ENCODE measurements at places on chromosomes 13 and 19.

GRCh38 chr19:15038294-15038693 lies 11.0 kb upstream of the CASP14 start:
- DNase-seq: no peak

GRCh38 chr19:38514812-38515633 lies 81.5 kb downstream of the RYR1 start:
- peak; percentile 91 for DNase-seq

DNA sequence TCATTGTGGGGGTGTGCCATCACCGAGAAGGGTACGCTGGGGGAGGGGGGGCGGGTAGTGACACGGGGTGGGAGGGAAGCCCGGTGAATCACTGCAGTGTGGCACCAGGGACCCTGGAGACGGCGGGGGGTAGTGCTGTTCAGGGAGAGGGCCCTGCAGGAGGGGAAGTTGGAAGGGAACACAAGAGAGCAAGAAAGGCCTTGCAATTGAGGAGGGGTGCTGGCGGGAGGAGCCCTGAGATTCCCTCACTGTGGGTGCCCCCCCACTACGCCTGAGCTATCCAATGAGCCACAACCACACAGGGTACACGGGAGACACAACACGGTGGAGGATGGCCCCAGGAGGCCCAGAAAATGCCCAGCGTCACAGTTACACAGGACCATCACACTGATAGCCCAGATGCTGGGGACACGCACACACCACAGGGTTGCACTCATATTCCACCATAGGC lies 516 bp upstream of the ATP1A3 start:
- peak; percentile 68 for DNase-seq

- no peak for DNase-seq
Measured at GRCh38 chr19:34341935-34342680, 22.9 kb upstream of the GPI start.

- DNase-seq: no peak
Measured at GRCh38 chr13:42702716-42703115, 78.7 kb upstream of the FAM216B start.

GRCh38 chr19:10269333-10270179 lies 1.4 kb upstream of the ICAM1 start:
- peak; percentile 95 for DNase-seq

DNA sequence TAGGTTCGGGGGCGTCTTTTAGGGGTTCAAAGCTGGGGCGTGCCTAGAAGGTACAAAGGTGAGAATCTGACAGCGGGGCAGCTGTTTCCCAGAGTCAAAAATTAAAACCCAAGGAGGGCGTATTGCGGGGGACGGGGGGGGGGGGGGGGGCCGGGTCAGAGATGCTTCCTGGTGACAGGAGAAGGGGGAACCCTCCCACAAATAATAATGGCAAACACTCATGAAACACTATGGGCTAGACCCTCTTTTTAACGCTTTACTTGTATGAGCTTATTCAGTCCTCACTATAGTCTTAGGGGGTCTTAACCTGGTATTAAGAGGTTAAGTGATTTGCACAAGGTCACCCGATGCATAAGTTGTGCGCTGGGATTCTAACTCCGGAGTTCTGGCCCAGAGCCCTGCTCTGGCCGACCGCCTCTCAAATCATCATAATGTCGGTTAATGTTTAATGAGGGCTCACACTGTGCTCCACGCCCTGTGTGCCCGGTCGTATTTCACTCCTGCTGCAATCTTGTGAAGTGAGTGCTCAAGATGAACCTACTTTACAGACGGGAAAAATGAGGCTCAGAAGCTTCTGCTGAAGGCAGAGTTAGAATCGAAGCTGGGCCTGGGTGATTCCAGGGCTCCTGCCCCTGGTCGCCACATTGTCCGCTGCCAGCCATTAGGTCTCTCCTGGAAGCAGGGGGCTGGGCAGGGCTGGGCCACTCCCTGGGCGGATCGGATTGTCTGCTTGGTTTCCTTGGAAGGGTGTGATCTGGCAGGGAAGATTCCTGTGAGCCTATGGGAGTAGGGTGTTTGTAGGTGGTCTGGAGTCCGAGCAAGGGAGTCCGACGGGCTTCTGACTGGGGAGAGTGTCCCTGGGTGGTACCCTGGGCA lies 964 bp downstream of the PAK4 start:
- DNase-seq: no peak

GRCh38 chr19:18541258-18541991 lies 1.9 kb downstream of the FKBP8 start:
- no peak for DNase-seq

DNA sequence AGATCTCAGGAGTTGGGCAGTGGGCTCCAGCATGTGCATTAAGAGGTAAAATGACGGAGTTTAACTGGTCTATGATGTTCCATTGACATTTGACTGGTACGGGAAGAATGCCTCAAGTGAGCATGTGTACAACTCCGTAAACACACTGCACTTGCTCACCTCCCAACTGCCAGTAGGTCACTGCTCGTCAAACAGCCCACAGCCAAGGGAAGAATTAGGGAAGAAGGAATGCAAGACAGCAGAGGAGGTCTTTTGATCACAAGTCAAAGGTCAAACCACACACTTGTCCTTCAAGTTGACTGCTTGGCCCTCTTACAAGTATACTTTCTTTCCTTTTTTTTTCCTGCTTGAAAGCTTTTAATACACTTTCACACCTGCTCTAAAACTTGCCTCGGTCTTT lies 236.7 kb downstream of the B3GLCT start:
- no peak for DNase-seq

DNA sequence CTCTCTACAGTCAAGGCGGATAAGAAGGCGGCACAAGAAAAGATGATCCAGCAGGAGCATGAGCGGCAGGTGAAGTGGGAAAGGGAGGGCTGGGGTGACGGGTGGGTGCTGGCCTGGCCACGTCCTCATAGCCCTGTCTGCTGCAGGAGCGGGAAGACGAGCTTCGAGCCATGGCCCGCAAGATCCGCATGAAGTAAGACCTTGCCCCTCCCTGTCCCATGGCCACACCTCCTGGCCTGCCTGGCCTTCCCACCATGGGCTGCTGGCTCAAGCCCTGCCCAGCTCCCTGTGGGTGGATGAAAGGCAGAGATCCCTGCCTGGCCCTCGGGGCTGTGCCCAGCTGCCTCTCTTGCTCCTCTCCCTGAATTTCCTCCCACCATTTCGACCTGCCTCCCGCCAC lies 7.2 kb downstream of the ZNF296 start:
- DNase-seq: no peak

DNA sequence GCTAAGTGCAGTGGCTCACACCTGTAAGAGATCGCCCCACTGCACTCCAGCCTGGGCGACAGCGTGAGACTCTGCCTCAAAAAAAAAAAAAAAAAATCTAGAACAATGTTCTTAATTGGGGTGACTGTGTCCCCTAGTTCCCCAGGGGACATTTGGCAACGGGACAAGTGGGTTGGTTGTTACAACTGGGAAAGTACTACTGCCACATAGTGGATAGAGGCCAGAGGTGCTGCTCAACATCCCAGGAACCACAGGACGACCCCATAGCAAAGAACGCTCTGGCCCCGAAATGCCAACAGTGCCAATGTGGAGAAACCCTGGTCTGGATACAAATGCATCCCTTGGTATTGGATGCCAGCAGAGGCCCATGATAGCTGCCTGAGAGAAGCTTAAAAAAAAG lies 11.8 kb downstream of the NLRP12 start:
- no peak for DNase-seq

DNA sequence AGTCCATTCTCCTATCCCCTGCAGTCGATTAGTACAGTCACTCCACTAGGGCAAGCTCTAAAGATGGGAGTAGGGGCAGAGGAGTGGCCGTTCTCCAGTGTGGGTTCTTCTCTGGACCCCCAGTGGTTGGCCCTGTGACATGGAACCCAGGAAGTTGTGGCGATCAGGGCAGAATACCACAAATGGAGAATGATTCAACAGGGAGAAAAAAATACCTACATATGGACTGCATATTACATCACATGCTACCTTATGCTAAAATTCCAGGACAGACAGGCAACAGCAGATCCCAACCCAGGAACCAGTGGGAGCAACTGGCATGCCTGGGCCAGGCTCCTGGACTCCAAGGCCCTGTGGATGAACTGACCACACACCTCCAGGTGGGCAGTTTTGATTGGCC lies 20.4 kb downstream of the POU2F2 start:
- DNase-seq: no peak

DNA sequence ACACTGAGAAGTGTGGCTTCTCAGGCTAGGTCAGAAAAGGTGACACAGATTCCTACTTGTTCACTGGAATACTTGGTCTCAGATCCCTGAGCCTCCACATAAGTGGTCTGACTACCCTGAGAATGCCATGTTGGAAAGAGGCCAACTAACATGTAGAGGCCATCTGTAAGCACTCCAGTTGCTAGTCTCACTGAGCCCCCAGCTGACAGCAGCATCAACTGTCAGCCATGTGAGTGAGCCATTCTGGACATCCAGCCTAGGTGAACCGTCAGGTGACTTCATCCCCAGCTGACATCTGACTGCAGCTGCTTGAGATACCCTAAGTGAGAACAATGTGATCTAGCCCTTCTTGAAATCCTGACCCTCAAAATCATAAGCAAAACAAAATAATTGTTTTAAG lies 18.1 kb upstream of the ARL11 start:
- no peak for DNase-seq
